ENCODE measurements at places on chromosomes 6 and 20. TPM values are rescaled to one million over a fixed set of nuclear protein-coding genes. Genes with fewer than 3 reads are reported as not detected.

Gene SLC17A1
- 0.30 TPM for polyA plus RNA-seq

Gene SLC22A1
- polyA plus RNA-seq: 0.59 TPM

Gene EYS
- polyA plus RNA-seq: 0.85 TPM

Gene CLPSL1
- not detected for polyA plus RNA-seq

GRCh38 chr6:15337582-15337981 is 91.7 kb downstream of the JARID2 start:
- no peaks in the 10 kb centered on the region for H3K36me3 ChIP-seq
- DNase-seq: no peak
- peaks cover 50% of the 10 kb centered on the region for H3K4me1 ChIP-seq
- H3K4me3 ChIP-seq: no peak overlapping the region
- no peaks in the 10 kb centered on the region for H3K27me3 ChIP-seq

- H3K4me1 ChIP-seq: no peaks in the 10 kb centered on the region
- no peaks in the 10 kb centered on the region for H3K27me3 ChIP-seq
- H3K27ac ChIP-seq: no peak overlapping the region
- no peaks in the 10 kb centered on the region for H3K36me3 ChIP-seq
- no peak for DNase-seq
- H3K4me3 ChIP-seq: no peak overlapping the region
These were observed 672.8 kb downstream of the GRIK2 start for GRCh38 chr6:102066301-102066700.

GRCh38 chr6:34159844-34160243 is 14.0 kb upstream of the GRM4 start:
- no peak overlapping the region for H3K4me3 ChIP-seq
- H3K36me3 ChIP-seq: no peaks in the 10 kb centered on the region
- H3K27me3 ChIP-seq: no peaks in the 10 kb centered on the region
- no peak overlapping the region for H3K27ac ChIP-seq
- DNase-seq: no peak

GRCh38 chr6:100237821-100238220 is 226.9 kb downstream of the SIM1 start:
- no peaks in the 10 kb centered on the region for H3K4me1 ChIP-seq
- no peaks in the 10 kb centered on the region for H3K27me3 ChIP-seq
- no peak overlapping the region for H3K4me3 ChIP-seq

- no peaks in the 10 kb centered on the region for H3K36me3 ChIP-seq
- H3K4me1 ChIP-seq: no peaks in the 10 kb centered on the region
- H3K27ac ChIP-seq: no peak overlapping the region
- H3K4me3 ChIP-seq: no peak overlapping the region
These were observed 305.6 kb upstream of the MAN1A1 start for GRCh38 chr6:119655124-119655523.

GRCh38 chr20:47150403-47151152 is 205.9 kb downstream of the ZMYND8 start:
- no peak overlapping the region for H3K27ac ChIP-seq
- H3K36me3 ChIP-seq: no peaks in the 10 kb centered on the region
- H3K4me3 ChIP-seq: no peak overlapping the region
- DNase-seq: peak; percentile 36

DNA sequence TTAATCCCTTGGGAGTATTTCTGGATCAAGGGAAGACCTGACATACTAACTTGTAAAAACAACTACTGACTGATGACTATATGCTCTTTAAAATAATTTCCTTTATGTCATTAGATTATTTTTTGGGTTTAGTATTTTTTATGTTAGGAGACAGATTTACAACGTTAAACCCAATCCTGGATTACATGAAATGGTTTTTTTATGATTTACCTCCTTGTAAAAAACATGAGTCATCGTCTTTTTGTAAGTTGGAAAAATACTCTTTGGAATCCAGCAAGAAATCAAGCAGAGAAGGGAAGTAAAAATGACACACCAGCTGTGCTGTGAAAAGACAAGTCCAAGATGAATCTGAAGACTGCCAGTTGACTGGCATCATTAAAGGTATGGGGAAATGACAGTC is 6.7 kb downstream of the STK4 start:
- no peak overlapping the region for H3K4me3 ChIP-seq
- peak overlapping the region; percentile 37 for H3K27ac ChIP-seq
- H3K36me3 ChIP-seq: peaks cover 52% of the 10 kb centered on the region

Data from left lung (tissue), 14 donors.